ENCODE measurements at places on chromosomes 7 and 10.

GRCh38 chr7:131681961-131682360 lies 125.5 kb upstream of the PODXL start:
- no peak for DNase-seq

DNA sequence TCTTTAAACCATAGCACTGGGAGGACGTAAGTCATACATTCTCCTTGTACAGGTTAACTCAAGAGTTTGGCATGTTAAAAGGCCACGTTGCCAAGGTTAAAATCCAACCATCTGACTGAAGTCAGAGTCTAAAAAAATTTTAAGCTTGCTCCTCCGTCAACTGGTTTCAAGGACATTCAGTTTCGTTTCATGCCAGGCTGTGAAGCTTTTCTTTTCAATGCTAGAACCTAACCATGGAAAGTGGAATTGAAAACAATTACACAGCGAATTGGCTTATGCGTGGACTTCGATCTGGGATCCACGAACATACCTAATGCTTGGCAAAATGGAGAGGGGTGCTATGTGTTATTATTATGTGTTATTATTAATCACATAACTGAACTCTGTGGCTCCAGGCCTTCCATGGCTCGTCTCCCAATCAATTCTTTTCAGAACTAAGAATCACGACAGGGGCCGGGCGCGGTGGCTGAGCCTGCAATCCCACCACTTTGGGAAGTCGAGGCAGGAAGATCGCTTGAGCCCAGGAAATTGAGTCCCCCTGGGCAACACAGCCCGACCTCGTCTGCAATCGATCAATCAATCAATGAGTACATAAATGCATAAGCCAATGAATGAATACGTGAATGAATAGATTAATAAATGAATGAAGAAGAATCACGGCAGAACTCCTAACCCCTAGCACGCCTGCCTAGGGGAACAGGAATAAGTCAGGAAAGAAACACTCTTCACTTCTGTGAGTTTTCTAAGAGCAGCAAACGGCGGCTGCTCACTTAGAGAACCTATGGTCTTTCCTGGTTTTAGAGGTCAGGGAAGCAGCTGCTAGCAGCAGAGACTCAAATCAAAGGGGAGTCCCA lies 733 bp upstream of the ARL5B start:
- DNase-seq, result no peak

DNA sequence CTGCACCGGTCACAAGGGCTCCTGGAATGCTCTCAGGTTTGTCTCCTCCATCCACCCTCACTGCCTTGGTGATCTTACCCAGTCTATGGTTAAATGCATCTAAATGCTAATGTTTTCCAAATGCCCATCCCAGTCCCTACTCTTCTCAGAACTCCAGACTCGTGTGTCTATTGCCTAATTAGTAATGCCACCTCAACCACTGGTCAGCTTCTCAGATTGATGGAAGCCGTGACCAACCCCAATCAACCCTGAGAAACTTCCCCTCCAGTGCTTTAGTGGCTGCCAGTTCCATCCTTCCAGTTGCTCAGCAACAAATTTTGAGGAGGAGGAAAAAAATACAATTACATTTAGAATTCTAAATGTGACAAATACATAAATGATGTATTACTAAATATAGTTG lies 18.6 kb downstream of the NUDCD3 start:
- DNase-seq, result no peak

GRCh38 chr10:63920926-63921325 lies 399.7 kb downstream of the REEP3 start:
- no peak for DNase-seq

DNA sequence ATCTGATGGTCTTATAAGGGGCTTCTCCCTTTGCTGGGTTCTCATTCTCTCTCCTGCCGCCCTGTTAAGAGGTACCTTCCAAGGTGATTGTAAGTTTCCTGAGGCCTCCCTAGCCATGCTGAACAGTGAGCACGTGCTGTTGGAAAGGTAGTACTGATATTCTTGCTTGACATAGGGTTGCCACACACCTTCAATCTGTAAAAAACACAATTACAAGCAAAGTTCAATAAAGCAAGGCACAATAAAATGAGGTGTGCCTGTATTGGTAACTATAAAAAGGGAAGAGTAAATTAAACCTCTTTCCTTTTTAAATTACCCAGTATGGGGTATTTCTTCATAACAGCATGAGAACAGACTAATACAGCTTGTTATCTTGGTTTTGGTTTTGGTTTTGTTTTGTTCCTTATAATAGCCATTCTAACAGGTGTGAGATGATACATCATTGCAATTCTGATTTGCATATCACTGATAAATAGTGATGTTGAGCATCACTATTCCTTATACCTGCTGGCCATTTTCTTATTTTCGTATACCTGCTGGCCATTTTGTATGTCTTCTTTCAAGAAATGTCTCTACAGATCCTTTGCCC lies 164.9 kb upstream of the TRIM24 start:
- no peak for DNase-seq

- peak; percentile 61 for DNase-seq
These were observed 13.8 kb downstream of the ATG9B start for GRCh38 chr7:151010307-151011096.

DNA sequence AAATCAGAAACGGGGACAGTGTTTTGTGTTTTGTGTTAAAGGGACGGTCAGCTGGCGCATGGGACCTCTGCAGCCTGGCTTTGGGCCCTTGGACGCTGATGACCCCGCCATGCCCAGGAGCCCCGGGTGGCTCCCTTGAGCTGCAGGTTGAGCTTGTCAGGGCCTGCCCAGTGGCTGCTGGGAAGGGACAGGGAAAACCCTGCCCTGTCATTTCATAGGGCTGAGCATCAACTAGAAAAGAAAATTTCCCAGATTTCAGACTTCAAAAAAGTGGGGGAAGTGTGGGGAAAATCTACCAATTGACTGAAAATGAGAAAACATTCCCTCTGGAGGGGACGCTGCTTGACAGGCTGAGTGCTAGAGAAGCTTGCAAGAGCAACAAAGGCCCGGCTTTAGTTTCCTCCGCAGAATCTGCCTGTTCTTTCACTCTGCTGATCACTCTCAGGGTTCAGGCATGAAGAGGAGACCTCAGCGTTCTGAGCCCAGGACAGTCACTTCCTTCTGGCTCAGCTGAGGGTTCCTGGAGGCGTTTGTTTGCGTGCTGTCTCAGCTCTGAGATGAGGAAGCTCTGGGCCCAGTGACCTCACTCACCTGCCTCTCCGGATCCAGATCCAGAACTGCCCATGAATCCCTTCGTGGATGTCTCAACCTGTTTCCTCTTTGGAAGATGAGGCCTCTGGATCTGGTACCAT lies 18.6 kb upstream of the DNAJB6 start:
- no peak for DNase-seq

DNA sequence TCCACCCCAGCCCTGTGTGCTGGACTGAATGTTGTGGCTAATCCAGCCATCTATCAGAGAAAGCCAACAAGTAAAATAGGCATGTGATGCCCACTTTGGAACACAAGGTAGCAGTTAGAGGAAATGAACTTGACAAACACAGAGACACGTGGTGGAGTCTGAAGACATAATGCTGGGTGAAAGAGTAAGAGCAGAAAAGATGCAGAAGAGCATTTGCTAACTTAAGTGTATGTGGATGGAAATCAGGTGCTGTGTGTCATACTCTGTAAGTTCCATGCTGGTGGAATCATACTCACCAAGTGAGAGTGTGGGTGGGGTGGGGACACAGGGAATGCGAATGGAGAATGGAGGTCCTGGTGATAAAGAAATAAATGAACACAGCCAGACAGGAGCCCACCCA lies 22.8 kb downstream of the WDFY4 start:
- DNase-seq, result no peak

DNA sequence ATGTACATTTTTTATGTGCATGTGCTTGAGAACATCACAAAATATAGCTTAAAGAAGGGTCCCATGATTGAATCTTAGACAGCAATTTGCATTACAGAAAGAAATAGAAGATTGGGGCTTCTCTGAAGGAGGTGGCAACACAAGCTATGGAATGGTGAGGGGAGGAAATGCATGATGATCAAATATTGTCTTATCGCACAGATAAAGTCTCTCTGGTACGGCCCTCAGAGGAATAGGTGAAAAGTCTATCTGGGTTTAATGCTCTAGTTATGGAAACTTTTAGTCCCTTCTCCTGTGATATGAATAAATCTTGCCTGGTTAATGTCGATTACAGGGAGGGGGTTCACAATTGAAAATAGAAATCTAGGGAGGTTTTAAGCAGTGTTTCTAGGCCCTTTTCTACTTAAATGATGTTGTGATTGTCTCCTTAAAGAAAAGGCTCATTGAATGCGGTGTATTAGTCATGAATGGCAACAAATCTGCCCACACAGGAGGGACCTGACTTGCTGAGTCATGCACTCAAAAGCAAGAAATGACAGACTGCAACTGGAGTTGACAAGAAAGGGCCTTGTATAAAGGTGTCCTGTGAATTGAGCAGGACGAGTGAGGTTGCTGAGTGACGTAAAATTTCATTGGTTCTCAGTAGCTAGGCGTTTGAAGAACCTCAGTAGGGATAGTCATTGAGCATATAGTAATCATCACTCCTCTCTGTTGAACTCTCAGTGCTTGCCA lies 133.4 kb upstream of the CSTF2T start:
- no peak for DNase-seq

DNA sequence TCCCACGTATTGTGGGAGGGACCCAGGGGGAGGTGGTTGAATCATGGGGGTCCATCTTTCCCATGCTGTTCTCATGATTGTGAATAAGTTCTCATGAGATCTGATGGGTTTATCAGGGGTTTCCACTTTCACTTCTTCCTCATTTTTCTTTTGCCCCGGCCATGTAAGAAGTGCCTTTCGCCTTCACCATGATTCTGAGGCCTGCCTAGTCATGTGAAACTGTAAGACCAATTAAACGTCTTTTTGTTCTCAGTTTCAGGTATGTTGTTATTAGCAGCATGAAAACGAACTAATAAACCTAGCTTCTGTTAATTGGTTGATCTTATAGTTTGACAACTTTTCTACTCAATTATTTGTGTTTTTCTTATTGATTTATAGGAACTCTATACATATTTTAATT lies 206.3 kb downstream of the NXPH1 start:
- no peak for DNase-seq

DNA sequence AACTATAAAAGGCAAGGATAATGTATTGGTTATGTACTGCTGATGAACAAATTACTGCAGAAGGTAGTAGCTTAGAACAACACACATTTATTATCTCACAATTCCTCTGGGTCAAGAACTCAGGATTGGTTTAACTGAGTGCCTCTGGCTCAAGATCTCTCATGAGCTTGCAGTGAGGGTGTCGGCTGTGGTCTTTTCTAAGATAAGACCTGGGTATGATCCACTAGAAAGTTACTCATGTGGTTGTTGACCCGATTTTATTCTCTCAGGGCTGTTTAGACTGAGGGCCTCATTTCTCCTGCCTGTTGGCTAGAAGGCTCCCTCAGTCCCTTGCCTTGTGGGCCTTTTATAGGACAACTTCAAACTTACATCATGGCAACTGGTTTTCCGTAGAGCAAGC lies 86.7 kb downstream of the VWDE start:
- DNase-seq, result no peak

- DNase-seq, result no peak
These were observed 138.9 kb downstream of the EGFR start for GRCh38 chr7:55157764-55158105.

DNA sequence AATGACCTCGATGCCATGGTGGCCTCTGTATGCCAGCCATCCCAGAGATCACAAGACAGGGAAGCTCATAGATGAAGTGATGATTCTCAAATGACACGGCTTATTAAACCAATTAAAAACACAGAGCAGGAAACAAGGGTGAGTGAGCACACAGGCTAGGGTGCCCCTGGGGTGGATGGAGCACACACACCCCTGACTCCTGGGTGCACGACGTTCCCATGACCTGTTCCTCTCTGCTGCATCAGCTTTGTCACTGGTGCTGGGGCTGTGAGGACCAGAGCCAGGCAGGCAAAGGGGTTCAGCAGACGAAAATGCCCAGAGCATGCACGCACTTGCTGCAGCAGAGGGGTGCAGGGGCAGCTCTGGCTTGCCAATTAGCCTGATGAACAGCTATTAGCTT lies 86.5 kb upstream of the LRRC4 start:
- DNase-seq, result no peak

Data from CD4-positive, alpha-beta T cell treated with Interleukin-4 for 1 hour (primary cell).